ENCODE measurements at places on chromosomes 1 and 21.

GRCh38 chr1:161439280-161440232, 65.7 kb upstream of the FCGR2A start:
- DNase-seq = no peak

DNA sequence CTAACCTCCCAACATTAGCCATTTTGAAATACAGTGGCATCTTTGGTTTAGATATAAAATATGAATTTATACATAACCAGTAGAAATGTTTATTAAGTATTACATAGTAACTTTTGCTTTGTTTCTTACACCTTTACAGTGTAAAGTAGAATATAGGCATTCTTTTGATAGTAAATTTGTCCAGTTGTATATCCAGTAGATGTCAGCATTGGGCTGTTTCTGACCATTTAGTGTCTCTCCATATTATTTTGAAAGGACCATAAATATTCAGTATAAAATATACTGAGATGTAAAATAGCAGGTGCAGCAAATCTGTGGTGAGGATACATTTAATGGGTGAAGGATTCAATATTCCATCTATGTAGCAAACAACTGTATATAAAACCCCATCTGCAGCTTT, 115.8 kb upstream of the ZRANB2 start:
- DNase-seq = no peak

DNA sequence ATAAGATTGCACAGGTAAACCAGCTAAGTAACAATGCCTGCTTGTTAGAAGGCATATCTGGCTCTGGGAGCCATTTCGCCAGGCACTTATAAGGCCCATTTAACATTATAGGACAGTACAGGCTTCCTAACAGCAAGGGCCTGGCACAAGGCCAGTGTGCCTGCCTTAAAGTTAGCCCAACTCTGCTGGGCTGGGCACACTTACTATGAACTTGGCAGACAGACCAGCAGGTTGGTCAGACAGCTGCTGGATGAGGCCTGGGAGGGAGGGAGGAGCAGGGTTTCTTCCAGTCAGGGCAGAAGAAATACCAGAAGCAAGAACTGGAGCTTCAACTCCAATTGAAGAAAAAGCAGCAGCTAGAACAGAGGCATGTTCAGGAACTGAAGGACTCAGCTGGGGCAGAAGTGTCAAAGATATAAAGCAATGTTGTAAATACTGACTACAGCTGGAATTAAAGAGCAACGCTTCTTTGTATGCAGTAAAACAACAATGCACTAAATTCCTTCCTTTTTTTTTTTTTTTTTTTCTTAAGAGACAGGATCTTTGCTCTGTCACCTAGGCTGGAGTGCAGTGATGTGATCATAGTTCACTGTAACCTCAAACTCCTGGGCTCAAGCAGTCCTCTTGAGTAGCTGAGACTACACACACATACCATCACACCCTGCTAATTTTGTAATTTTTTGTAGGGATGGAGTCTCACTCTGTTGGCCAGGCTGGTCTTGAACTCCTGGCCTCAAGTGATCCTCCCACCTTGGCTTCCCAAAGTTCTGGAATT, 4.9 kb downstream of the CACHD1 start:
- no peak for DNase-seq

DNA sequence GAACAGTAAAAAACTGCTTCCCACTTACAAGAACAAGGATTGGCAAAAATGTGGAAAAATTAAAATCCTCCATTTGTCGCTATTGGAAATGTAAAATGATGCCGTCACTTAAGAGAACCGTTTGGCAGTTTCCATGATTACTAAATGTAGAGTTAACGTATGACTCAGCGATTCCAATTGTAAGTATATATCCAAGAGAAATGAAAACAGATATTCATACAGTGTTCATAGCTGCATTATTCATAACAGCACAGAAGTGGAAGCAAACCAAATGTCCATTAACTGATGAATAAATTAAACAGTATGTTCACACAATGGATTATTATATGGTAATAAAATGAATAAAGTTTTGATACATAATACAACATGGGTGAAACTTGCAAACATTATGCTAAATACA, 971.0 kb downstream of the AMY1C start:
- no peak for DNase-seq

- DNase-seq = no peak
Measured at GRCh38 chr1:235238558-235238957, 77.5 kb upstream of the RBM34 start.

Data from activated T-helper 9 cell treated with anti-CD3 and anti-CD28 coated beads, Interleukin-2, amount 50 U/mL, for 16 hours (primary cell).